Small intestine (tissue), 16 donors: ENCODE measurements at places on chromosomes 16 and 17.

GRCh38 chr17:73165616-73166404 lies 1.0 kb downstream of the SSTR2 start:
- no peak for DNase-seq

DNA sequence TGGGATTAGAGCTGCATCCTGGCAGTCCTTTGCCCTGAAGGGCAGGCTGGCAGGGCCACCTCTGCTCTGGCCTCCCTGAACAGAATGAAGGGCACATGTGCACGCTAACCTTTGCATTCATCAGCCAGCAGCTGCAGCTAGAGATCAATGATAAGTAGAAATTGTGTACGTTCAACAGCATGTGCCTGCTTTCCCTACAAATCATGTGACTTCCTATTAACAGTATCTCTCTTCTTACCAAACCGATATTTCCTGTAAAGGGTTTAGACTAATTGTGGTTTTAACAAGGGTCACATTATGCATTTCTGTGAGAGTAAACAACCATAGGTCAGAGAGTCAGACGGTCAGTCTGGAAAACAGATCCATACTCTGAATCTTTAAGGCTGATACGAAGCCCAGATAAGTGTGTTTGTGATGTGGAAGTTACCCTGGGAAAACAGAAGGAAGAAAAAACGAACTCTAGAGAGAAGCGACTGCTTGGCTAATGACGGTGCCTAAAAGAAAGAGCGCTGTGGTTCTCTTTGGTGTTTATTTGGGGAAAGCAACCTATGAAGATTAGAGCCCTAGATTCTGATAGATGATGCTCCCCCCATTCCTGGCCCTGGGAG lies 219.4 kb downstream of the MAF start:
- DNase-seq, result peak; percentile 75

GRCh38 chr16:19135201-19135842 lies 21.6 kb downstream of the ITPRIPL2 start:
- no peak for DNase-seq

DNA sequence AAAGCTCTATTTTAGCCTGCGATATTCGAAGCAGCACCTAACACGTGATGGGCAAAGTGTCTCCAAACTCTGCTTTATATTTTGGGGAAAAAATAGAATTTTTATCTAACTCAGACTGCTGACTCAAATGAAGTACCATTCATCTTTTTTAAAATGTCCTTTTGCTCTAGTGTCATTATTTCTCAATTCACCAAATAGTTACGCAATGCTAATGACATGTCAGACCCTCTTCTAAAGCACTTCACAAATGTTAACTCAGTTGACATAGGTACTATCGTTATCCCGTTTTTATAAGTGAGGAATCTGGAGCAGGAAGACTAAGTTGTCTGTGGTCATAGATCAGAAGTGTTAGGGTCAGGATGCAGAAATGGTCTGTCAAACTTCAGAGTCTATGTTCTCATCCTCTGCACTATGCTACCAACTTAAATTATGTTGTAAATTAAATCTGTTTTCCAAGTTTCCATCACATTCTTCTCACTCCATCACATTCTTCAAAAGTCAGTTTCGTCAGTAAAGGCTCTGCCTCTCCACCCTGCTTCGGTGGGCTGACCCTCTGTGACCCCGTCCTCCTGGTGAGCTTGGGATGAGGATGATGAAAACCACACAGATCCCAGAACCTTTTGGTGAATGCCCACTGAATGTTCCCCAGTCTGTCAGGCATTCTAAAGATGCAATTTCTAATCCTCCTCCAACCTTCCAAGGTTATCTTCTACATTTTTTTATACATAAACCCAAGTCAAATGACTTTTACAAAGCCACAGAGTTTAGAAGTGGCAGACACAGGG lies 102.8 kb downstream of the ADAMTS18 start:
- DNase-seq, result no peak
